ENCODE measurements at places on chromosomes 5 and 9.
A peak's percentile ranks its signal among the peaks of the same experiment; 100 is the strongest.

- peak; percentile 70 for DNase-seq
Observed at GRCh38 chr5:139402561-139403158, 1.2 kb downstream of the SPATA24 start.

- no peak for DNase-seq
Observed at GRCh38 chr5:113245427-113246225, 189.2 kb downstream of the TSSK1B start.

GRCh38 chr5:64077589-64077988 lies 88.1 kb upstream of the RNF180 start:
- no peak for DNase-seq

- DNase-seq = no peak
Observed at GRCh38 chr9:10411272-10411671, 201.5 kb downstream of the PTPRD start.

GRCh38 chr5:150585781-150586341 lies 54.6 kb upstream of the SYNPO start:
- no peak for DNase-seq

DNA sequence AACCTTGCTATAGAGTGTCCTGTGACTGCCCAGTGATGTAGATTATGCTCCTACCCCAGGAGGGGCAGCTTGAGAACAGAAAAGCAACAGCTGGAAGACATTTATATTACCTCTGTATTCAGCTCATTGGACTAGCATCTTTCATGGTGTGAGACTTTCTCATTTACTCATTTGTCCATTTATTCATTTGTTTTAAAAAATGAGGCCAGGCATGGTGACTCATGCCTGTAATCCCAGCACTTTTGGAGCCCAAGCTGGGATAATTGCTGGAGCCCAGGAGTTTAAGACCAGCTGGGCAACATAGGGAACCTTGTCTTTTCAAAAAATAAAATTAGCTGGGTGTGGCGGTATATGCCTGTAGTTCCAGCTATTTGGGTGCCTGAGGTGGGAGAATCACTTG lies 130.0 kb upstream of the LHFPL2 start:
- no peak for DNase-seq

GRCh38 chr5:74949976-74950375 lies 83.8 kb upstream of the FAM169A start:
- no peak for DNase-seq

DNA sequence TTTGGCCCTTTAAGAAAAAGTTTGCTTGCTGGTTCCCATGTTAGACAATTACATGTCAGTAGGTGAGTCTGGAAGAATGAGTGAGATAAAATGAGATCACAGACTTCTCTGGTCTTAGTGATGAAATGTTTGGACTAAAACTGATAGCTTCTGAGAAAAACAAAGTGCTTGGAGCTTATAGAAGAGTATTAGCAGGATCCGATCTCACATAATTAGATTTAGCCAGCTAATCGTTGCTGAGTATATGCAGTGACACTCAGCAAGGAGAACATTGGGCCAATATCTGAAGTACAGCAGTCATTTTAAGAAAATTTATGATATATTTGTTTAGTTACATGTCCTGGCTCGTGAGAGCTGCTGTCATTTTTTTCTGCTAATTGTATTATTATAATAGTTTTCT lies 135.8 kb downstream of the SNCAIP start:
- no peak for DNase-seq

DNA sequence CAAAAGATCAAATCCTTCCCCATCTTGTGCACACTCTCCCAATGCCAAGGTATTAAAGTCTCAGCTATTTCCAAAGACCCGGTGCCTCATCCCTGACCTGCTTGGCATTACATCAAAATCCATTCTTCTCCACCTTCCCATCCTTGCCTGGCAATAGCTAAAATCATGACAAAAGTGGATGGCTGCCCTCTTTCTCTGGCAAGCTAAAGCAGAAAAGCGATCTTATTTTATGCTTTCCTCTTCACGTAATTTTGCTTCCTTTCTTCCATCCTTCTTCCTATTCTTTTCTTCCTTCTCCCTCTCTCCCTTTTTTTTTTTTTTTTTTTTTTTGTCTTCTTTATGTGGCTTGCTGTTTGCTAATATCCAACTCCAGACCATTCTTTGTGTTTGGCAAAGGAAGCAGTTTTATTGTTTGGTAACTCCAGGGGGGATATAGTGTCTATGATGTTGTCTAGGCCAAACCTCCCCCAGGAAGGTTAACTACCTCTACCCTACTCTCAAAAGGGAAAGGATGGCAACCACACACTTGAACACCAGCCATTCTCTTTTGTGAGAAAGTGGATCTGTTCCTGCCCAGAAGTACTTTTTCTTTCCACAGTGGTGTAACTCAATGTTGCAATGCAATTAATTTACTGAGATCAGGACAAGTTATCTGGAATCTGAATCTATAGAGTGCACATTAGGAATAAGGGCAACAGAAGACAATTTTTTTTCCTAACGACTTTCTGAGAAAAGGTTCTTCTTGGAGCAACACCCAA lies 120.9 kb upstream of the TMEM161B start:
- no peak for DNase-seq

DNA sequence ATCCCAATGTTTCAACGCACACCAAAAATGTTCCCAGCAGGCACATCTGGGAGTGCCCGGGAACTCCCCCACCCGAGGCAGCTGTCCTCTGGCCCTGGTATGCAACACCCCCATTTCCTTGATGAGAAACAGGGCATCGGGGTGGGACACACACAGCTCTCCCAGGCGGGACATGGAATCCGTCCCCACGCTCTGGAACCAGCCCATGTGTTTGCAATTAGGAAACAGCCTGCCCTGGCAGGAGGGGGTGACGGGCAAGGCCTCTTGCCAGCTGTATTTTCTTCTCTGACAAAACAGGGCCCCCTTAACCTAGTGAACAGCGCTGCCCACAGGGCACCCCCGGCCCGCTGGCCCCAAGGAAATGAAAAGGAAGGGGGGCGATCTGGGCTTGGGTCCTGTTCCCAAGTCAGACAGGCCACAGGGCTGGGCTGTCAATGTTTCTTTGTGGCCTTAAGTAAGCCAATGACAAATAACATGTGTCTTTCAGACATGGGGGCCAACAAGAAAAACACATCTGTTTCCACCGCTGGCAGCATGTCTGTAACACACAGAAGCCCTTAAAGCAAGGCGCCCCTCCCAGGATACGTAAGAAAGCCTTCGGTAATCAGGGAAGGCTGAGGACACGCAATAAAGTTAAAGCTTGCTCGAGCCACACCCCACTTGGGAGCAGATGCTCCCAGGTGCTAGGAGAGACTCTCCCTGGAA lies 125.3 kb downstream of the ROR2 start:
- DNase-seq = no peak

GRCh38 chr5:74766418-74766848 lies 484 bp downstream of the GFM2 start:
- DNase-seq = peak; percentile 92

DNA sequence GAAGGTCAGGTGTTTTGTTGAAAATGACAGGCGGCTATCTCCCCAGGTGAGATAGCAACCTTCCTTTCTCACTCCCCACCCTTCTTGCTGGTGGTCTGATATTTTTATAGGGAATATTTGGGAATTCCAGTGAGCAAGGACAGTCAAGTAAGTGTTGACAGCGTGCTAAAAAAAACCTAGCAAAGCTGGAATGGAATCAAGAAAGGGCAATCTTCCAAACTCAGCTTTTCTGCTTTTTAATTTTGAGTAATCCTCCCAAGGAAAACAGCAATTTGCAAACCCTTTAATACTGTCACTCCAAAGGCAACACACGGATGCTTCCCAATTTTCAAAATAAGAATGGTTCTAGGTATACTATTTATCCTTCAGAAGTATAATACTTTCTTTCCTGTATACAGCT lies 143.7 kb upstream of the PCA3 start:
- no peak for DNase-seq

DNA sequence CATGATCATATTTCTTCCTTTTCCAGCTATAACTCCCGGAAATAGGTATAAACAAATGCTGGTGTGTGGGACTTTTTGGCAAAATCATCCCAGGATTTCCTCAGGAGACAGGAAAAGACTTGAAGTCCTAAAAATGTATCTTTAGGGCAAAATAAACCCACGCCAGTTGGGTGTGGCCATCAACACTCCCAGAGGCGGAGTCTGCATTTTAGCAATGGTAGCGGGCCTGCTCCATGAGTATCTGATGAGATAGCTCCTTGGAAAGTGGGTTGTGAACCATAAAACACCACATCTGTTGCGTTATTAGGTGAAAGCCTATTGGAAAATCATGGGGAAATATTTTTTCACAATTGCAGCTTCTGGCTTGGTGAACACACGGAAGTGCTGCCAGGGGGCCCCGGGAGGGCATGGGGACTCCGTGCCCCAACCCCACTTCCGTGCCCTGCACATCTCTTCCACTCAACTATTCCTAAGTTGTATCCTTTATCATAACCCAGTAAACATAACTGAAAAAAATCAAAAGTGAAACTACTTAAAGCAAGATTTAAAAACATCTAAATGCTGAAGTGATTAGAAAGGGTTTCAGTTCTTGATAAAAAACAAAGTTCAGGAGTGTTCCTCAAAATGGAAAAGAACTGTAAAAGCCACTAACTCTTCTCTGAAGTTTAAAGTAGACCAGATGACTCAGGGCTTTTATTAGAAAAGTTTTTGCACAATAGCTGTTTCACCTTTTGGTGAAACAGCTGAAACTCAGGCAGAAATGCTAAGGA lies 111.2 kb downstream of the LRRC70 start:
- peak; percentile 53 for DNase-seq

- DNase-seq = no peak
Observed at GRCh38 chr5:7250004-7250403, 145.9 kb upstream of the ADCY2 start.

DNA sequence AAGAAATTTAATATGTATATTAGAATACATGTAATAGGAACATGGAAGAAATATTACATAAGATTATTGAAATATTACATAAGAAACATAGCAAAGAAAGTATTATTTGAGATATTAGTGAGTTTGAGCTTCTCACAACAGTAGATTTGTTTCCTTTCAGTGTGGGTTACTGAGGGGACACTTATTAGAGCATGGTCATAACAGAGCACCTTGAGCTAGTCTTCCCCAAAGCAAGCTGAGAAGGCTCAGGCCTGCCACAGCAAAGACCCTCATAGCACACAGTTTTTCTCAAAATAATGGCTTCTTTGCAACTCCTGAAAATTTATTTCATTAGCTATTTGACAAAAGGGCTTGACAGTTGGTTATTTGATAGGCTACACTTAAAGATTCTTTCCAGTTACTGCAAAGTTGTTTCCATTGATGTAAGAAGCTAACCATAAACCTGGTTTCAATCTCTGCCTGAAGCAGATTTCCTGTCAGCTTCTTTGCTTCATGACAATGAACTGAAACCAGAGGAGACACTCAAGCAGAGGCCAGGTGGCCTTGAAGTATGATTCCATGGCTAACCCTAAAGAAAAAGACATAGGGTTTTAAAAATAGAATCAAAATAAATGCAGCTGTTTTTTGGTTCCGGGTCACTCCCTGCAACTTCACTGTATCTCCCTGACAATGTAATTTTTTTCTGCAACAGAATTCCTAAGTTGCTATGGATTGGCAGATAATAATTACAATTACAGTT lies 68.6 kb downstream of the ERMP1 start:
- DNase-seq = no peak

- no peak for DNase-seq
Observed at GRCh38 chr5:36279054-36279698, 22.5 kb downstream of the RANBP3L start.

Measured in hematopoietic multipotent progenitor cell treated with erythropoietin and hydrocortisone succinate and interleukin-3 and kit ligand, for 4 days (in vitro differentiated cells).